Stimulated activated CD4-positive, alpha-beta T cell treated with anti-CD3 and anti-CD28 coated beads, Interleukin-1b, Interleukin-23, amount 100 ng/mL, for 4 hours (primary cell): ENCODE measurements at places on chromosomes 2 and 18.

DNA sequence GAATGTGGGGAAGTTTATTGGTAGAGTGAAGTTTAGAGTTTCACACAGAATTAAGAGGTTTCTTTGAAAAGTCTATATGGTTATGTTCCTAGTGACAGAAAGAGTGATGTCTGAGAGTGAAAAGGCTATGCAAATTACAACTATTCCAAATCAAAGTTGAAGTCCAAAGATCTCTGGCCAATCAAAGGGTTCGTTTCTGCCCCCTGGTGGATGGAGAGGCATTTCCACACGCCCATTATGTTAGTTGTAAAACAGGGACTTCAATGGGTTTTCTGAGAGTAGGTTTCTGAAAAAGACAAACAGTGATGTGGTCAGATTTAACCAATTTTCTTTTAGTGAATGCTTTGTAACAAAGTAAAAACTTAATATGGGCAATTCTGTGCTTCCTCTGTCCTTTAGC, 441.5 kb upstream of the POU3F3 start:
- no peak for DNase-seq

DNA sequence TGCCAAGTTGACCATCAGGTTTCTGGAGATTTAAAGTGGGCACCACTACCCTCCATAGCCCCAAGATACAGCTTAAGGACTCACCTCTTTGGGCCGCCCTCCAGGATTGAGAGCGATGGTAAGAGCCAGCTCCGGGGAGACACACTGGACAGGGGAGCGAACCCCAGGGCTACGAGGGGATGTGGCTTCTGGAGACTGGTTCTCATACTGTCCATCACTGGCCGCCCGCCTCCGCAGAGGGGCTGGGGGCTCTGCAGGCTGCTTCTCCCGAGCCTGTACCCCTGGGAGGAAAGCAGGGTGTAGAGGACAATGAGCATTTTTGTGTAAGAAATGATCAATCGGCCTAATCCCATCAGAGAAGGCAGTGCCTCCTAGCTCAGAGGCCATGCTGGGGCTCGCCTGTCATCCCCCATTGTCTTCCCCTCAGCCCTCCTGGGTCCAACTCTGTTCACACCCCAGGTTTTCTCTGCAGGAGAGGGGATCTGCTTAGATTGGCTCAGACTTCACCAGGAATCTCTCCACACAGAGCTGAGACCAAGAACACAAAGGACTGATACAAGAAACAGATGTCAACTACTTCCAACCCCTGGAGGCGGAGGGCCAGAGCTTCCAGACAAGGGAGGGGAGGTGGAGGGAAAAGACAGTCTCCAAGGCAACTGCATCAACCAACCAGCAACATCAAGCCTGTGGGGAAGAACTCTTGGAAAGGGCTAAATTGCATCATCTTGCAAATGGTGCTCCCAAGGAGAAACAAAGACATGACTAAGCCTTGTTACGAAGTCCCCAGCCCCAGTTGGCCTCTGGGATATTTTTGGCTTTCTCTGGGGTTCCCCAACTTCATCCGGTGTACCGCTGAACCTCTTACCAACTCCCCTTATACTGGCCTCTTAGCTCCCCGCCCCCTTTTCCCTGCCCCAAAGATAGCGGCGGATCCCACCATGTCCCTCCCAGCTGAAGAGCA, 166.6 kb downstream of the TNS1 start:
- no peak for DNase-seq

DNA sequence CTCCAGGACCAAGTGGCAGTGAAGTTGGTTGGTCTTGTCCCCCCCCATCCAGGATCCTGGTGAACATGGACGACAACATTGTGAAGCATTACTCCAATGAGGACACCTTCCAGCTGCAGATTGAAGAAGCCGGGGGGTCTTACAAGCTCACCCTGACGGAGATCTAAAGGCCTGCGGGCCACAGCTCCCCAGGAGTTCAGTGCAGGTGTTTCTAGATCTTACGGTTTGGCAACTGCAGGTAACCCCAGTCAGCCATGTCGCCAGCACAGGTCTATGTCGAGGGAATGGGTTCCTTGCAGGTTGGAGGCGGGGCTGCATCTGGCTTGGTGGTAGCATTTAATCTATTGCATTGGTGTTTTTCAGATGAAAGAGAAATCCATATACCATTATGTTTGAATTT, 42.8 kb upstream of the KLF11 start:
- DNase-seq = no peak

DNA sequence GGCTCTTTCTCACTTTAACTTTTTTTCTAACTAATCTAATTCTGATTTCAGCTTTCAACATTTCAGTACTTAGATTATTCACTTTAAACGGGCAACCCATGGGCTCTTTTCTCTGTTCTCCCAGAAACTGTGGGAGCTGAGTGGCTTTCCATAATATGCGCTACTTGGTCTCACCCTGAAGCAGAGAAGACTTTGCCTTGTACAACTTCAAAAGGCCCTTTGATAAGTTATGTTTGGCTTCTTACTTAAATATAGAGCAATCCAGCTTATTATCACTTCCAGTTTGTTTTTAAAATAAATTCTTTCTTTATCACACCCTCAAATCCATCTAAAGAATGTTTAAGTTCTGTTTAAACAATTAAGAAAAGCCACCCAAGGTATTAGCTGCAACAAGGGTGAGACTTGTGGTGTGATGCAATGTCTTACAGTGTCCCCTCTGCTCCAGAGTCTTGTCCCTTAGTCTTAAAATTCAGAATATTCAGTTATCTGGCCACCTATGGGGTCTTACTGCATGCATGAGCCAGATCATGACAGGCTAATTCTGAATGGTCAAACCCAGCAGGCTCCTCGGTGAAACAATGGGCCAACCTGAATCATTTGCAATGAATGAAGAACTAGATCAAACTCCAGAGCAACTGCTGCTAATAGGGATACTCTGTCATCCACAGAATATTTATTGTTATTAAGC, 38.8 kb downstream of the GCG start:
- no peak for DNase-seq

DNA sequence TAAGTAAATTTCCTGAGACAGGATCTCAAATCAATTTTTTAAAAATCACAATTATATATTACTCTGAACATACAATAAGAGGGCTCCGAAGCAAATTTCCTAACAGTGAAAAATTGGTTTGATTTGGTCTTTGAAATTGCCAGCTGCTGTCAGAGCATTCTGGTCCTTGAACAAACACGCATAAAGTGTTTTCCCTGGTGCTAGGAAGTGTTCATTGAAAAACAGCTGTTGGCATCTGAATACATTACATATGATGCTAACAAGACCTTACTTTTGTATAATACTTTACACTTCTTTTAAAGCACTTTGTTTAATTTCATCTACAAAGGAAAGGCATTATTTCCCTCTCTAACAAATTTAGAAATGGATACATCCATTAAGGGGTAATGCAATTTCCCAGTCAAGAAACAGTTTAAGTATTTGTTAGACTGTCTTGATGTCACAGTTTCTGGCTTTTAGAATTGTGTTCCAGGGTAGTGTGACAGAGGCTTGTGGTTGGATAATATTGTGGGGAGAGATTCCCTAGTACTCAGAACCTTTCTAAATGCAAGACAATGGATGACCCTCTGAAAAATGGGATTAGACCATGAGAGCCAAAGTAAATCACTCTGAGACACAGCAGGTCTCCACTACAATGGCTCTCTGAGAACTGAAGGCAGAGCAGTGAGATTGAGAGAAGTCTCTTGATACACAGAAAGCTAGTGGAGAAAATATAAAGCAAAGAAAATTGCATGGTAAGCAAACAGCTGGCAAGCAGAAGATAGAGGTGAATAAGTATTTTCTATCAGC, 299.0 kb downstream of the TRIB2 start:
- no peak for DNase-seq

- no peak for DNase-seq
Measured at GRCh38 chr2:204505946-204506345, 39.3 kb upstream of the PARD3B start.

DNA sequence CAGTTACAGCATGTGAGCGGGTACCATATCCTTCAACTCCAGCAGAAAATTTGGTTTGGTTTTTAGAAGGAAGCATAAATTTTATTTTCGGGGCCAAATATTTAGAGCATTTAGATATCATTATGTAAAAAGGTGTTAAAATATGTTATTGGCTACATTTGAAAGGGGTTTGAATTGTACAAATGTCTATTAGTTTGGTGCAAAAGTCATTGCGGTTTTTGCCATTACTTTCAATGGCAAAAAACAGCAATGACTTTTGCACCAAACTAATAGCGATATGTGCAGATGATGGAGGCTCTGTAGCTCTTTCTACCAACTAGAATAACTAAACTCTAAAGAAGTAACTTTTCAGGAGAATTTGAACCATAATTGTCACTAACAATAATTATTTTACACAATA, 1666.2 kb upstream of the SLC39A10 start:
- no peak for DNase-seq

- no peak for DNase-seq
Measured at GRCh38 chr2:186950694-186951093, 101.7 kb upstream of the ZSWIM2 start.

DNA sequence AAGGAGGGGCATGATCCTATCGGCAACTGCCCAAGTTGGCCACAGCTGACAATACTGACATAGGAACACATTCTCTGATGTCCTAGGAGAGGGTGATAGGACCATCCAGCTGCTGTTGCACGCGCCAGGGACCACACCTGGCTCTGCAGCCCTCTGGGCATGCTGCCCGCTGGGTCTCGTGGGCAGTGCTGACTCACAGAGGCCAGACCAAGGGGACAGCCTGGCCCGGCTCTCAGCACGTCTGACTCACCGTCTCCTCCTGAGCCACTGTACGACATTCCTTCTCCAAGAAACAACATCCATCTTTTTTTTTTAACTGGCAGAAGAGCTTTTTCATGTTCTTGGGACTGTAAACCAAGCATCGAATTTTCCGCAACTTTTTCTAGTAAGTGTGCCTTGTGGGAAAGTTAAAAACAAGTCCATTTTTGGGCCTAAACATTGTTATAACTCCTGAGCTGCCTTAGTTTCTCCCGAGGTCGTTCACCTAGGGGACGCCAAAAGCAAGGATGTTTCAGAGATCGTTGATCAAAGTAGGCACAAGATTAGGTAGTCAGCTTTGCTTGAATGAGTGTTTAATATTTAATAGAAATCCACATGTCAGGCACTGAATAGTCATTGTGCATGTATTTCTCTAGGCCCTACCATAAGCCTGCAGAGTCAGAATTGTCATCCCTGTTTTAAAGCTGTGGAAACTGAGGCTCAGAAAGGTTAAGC, 100.3 kb downstream of the TTC32 start:
- no peak for DNase-seq

- no peak for DNase-seq
Measured at GRCh38 chr2:176503776-176504175, 234.5 kb downstream of the MTX2 start.

- no peak for DNase-seq
Measured at GRCh38 chr2:194842871-194843270, 814.2 kb upstream of the SLC39A10 start.

DNA sequence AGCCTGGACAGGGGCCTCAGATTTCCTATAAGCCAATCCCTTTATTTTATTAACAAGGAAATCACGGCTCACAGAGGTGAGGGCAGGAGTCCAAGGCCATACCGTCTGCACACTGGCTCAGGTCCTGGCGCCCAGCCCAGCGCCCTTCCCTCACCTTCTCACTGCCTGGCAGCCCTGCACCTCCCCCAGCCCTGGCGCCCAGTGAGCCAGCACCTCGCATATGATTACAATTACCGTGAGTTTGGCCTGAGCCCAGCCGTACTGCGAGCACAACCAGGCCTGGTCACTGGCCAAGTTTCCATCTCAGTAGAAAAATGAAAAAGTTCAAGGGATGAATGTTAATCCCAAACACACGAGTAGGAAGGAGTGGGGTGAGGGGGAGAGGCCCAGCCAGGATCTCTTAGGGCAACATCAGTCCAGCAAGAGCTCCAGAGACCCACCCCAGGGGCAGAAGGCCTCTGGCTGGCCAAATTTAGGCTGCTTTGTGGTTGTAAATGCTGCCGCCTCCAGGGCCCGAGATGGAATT, 68.4 kb downstream of the MCFD2 start:
- DNase-seq = no peak

GRCh38 chr2:177338177-177338721, 54.3 kb upstream of the AGPS start:
- no peak for DNase-seq

DNA sequence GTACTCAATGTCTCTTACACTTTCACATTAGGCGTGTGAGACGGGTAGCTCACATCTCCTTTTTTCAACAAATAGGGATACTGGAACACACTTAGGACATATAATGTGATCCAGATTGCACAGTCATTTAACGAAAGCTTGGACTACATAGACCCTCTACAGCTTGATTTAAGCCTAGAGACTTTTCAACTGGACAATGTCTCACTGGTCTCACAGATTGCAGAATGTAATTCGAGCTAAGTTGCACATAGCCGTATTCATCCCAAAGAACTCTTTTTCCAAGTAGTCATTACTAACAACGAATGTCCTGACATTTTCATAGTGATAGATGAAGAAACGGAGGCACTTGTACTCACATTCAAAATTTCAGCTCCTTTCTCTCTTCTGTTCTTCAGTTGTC, 612.1 kb downstream of the ZEB2 start:
- DNase-seq = no peak

GRCh38 chr18:68427951-68428401, 286.9 kb downstream of the TMX3 start:
- no peak for DNase-seq

- DNase-seq = no peak
Measured at GRCh38 chr2:25044011-25044410, 2.1 kb downstream of the EFR3B start.

- no peak for DNase-seq
Measured at GRCh38 chr18:3605954-3606443, 156.0 kb downstream of the TGIF1 start.

DNA sequence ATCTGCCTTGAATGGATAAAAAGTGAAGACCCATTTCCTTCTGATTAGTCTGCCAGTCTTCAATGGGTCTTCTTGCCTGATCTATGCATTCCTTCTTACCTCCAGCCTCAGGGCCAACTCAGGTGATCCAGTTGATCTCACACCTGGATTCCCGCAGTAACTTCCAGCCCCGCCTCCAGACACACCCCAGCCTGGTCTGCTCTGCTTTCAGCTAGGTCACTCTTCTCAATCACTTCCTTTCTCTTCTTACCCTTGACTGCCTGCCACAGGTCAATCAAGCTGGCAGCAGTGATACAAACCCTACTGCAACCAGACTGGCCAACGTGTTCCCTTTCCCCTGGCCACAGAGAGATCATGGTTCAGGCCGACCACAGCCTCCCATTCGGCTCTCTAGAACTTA, 263.6 kb downstream of the ZNF516 start:
- no peak for DNase-seq

- peak; percentile 77 for DNase-seq
Measured at GRCh38 chr2:38508311-38509039, 94.3 kb downstream of the HNRNPLL start.
